HT-29 (cell line): ENCODE measurements at places on chromosomes 5 and 9.
A peak's percentile ranks its signal among the peaks of the same experiment; 100 is the strongest.

DNA sequence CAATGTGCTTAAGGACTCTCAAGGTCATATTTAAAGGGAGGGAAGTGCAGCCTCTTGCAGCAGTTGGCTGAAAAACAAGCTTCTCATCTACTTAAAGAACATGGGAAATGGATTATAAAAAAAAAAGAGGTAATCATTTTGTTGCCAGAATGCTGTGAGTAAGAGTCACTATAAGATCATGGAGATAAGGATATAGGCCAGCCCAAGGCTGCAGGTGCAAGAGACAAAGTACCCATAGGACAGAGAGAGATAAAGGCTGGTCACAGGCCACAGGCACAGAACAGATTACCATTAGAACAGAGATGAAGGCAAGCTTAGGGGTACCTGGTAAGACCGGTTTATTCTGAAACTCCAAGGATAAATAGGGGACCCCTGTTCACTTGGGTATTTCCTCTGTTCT is 70.5 kb downstream of the CDKN2A start:
- DNase-seq: no peak

DNA sequence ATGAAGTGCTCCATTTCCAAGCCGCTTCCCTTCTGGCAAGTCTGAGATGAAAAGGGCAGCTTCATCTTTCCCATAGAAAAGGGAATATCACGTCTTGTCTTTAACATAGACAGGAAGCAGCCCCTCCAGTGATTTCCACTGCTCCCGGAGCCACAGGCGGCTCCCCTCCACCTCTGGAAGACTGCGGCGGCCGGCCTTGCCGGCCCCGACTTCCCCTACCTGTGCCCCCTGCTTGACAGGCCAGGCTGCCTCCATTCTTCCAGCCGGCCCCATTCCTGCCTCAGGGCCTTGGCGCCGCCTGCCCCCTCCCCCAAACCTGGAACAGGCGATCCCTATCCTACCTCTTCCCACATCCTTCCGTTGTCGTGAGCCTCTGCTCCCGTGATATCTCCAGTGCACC is 141.8 kb downstream of the ZNF354C start:
- DNase-seq: no peak

- DNase-seq: no peak
These were observed 7.6 kb downstream of the GRIN1 start for GRCh38 chr9:137146527-137146918.

DNA sequence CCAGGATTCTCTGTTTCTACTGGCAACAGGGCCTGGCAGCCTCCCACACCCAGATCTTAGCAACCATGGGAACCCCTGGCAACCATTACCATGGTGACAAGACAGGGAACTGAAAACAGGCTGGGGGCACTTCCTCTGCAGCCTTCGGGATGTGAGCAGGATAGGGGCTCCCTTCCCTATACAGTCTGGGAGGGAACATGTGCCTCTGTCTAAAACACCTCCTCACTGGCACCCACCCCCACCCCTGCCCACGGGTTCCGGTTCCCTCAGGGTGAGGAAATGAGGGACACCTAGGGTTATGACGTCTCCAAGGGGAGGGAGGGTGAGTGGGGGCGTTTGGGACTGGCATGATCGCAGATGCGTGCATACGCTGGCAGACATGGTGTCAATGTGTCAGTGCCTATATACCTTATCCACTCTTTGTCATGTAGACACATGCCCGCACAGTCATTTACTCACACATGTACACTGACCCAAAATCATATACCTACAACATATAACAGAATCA is 3.0 kb upstream of the DNAJB5 start:
- no peak for DNase-seq

DNA sequence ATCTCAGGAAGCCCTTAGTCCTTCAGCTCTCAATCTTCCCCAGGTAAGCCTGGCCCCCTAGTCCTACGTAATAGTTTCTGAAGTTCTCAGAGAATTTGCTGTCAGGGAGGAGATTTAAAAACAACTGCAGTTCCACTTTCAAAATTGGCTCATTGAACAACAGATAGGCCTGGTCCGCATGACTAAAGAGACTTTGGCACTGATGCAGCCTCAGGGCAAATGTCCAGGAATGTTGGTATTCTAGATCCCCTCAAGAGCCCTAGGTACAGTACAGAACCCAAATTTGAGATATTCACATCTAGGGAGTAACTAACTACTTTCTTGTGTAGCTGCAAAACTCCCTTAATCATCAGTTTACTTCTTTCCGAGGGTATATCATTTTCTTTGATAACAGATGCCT is 162.8 kb downstream of the GABRG2 start:
- DNase-seq: no peak

DNA sequence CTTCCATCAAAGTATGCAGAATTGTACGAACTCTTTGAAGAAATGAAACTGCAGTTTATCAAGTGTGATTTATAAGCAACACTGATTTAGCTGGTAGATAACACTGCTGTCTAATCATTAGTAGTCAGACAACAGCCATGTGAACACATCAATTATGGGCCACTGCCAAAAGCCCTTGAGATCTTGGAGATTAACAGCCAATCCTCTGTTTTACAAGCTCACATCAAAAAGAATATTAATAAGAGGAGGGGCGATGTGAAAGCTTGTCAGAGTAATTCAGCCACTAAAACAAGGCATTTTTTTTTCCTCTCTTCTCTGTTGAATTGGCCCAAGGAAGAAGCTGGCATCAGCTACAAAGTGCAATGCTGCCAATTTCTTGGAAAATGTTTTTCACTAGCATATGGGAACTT is 28.1 kb downstream of the ZNF608 start:
- DNase-seq: peak; percentile 81

DNA sequence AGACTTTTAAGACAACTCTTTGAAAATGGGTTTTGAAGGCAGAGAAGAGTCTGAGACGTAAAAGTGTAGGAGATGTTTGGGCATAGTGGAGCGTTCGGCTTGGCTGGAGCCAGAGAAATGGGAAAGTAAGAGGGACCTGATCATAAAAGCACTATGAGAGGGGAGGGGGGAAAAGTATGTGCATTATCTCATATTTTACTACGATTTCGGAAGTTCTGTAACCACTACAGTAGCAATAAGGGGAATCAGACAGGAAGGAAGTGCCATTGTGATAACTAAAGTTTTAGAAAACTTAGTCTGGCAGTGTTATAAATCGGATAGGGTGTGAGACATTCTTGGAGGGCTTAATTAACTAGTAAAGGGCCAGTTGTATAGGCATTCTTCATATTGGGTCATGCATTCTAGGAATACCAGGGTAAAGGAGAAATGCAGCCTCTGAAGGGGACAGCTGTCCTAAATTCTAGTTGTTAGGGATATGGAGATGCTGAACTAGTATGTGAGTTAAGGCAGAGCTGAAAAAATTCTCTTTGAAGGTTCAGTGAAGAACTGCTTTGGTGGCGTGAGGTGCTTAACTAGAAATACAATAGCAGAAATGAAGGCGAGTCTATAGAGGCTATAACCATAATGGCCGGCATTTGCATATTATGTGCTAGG is 83.8 kb upstream of the FREM1 start:
- no peak for DNase-seq

DNA sequence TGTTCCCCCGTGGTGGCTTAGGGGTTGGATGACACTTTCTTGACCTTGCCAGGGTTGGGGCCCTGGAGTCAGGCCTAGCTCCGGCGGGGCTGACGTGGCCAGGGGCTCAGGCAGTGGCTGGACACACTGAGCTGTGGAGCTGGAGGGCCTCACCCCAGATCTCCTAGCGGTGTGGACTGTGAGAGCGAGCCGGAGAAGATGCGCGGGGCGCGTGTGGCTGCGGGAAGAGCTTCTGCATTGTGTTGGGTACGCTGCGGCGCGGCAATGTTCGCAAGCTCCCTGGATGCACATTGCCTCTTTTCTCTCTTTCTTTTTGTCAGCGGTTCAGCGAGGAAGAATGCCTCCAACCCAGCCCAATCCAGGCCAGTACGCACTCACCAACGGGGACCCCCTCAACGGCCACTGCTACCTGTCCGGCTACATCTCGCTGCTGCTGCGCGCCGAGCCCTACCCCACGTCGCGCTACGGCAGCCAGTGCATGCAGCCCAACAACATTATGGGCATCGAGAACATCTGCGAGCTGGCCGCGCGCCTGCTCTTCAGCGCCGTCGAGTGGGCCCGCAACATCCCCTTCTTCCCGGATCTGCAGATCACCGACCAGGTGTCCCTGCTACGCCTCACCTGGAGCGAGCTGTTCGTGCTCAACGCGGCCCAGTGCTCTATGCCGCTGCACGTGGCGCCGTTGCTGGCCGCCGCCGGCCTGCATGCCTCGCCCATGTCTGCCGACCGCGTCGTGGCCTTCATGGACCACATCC is 4.8 kb downstream of the NR2F1 start:
- DNase-seq: no peak

GRCh38 chr9:136607334-136607919 is 55.3 kb upstream of the EGFL7 start:
- no peak for DNase-seq

DNA sequence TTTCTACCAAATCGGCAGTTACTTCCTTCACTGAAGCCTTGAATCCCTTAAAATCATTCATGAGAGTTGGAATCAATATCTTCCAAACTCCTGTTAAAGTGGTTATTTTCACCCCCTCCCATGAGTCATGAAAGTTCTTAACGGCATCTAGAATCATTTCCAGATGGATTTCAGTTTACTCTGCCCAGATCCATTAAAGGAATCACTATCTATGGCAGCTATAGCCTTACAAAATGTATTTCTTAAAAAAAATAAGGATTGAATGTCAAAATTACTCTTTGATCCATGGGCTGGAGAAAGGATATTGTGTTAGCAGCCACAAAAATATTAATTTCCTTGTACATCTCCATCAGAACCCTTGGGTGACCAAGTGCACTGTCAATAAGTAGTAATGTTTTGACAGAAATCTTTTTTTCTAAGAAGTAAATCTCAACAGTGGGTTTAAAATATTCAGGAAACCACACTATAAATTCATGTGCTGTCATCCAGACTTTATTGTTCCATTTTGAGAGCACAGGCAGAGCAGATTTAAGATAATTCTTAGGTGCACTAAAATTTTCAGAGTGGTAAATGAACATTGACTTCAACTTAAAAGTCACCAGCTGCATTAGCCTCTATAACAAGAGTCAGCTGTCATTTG is 767.7 kb downstream of the DTWD2 start:
- no peak for DNase-seq

DNA sequence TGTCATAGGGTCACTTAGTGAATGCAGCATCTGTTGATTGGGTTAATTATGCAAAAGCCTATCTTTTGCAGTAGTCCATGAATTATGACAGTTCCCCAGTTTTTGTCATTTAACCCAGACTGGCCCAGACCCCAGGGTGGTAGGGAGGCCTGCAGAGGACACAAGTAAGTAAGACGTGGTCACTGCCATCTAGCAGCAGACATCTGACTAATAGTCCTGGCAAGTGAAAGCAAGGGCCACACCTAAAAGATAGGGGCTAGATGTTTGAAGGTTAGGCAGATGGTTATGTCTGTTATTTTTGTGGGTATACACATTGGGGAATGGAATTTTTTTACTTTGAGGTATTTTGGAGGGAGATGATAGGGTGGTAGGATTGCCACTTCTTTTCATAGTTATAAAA is 48.0 kb downstream of the RAB14 start:
- no peak for DNase-seq

GRCh38 chr9:69357030-69357775 is 32.2 kb downstream of the ENTREP1 start:
- no peak for DNase-seq

- DNase-seq: no peak
These were observed 433 bp upstream of the PTAR1 start for GRCh38 chr9:69760278-69760610.
